Activated naive CD4-positive, alpha-beta T cell treated with Interleukin-2 at 50 U/mL for 16 hours (primary cell): ENCODE measurements at places on chromosomes 3 and 15.

DNA sequence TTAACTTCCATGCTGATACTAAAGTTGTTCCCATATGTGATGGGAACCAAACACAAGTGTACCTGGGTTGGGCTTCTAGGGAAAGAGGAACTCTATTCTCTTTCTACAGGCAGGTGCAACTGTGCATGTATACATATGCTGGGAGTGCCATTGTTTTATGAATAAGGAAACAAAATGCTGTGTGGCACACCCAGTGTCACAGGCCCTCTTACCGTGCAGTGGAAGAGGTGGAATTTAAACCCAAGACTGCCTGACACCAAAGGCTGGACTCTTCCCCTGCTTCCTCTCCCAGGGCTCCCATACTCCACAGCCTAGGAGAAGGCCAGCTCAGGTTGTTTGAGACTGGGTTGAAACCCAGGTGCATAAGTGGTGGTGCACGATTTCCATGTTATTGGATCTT lies 1.9 kb upstream of the FETUB start:
- no peak for DNase-seq

DNA sequence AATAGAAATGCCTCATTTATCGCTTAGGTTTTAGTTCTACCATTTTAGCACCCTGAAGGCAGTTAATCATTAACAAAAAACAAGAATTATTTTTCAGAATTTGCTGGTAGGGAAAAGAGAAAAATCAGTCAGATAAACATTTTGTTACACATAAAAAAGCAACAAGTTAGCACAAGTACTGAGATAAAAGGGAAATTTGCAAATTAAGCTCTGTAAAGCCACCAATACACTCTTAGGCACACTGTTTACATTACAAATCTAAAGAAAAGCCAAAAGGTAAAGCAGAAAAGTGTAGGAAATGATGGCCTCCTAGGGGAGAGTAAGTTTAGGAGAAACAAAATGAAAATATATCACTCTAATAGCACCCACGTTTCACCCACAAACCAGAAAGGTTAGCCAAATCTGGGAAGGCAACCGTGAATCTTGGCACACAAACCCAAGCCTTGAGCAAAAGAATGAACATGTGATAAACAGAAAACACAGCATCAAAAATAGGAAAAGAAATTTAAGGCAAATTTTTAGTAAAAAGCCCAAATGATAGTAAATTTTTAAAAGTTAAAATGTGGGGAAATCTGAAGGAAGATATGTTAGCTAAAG lies 1.6 kb upstream of the SATB1 start:
- no peak for DNase-seq

DNA sequence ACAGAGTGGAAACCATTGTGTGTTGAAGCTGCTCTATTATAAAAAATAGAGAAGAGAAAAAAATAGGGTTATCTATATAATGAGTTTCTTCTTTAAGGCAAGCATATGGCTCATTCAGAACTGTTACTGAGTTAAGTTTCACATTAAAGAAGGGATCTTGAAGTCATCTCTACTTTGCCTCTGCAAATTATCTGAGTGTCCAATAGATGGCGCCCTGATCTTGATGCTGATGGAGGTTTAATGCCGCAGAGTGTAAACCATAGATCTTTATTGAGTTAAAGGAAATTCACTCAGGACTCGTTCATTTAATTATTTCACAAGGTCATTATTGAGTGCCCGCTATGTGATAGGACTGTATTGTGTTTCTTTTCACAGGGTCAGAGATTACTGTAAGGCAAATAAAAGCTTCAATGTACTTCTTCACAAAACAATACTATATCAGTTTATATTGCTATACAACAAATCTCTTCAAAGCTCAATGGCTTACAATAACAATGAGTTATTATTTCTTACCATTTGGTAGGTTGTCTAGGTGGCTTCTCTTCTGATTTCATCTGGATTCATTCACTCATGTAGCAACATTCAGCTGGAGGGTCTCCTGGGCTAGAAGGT lies 171.4 kb downstream of the NSUN3 start:
- DNase-seq: no peak

GRCh38 chr3:66476852-66477381 lies 23.9 kb downstream of the LRIG1 start:
- DNase-seq: no peak

DNA sequence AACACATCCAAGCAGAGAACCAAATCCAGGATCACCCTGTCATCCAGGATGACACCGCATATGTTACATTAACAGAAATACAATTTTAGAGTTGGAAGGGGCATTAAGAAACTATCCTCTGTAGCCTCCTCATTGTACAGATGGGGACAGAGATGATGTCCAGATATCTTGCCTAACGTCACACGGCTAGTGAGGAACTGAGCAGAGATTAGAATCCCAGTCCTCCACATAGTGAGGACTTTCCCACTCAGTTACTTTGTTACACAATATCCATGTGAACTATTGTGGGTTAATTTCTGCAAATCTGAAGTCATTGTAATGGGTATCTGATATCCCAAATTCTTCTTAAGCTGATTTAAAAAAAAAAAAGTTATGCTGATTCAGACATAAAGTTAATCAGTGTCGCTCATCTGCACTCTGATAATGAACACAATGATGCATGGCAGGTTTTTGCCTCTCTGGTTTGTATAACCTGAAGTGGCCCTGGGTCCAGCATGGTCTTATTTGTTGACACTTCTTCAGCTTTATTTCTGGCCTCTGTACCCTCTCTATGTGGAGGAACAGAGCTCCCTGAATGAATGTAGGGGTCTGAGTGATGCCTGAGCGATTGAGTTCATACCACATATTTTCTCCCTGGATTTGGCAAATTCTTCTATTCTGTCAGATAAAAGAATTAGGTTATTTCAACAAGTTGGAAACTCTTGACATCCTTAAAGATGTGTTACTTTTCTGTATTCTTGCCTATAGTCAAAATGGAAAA lies 76.0 kb upstream of the LIMD1 start:
- no peak for DNase-seq

- no peak for DNase-seq
These were observed 15.9 kb upstream of the SACM1L start for GRCh38 chr3:45673273-45673672.

- DNase-seq: no peak
These were observed 151.6 kb downstream of the IL5RA start for GRCh38 chr3:2958551-2958950.

GRCh38 chr3:56915966-56916586 lies 114.3 kb upstream of the ARHGEF3 start:
- peak; percentile 69 for DNase-seq

DNA sequence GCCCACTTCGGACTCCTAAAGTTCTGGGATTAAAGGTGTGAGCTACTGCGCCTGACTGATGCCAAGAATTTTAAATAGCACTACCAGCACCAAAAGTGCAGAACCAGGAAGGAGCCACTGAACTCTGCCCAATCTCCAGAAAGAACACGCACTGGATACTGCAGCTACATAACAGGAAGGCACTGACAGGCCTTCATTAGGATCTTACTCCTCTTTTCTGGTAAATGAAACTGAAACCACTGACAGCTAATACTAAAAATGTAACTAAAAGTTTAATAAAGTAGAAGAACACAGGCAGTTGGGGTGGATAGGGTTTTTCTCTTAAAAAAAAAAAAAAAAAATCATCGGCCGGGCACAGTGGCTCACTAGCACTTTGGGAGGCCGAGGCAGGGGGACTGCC lies 74.1 kb upstream of the CHRM5 start:
- DNase-seq: no peak

DNA sequence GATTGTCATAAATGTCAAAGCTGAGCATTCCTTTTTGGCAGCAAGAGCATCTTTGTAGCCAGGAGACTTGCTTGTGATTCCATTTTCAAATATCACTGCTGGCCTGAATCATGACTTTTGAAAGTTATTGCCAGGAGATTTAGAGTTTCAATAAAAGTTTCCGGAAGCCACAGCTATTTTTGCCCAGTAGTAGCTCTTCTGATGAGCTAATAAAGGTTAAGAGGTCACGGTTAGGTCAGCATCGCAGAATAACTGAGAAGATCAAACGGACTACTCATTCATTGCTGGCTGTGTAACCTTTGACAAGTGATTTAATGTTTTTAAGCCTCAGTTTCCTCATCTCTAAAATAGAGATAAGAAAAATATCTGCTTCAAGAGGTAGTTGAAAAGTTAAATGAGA lies 105.1 kb upstream of the ETV5 start:
- DNase-seq: no peak

GRCh38 chr3:53071882-53072431 lies 26.1 kb upstream of the SFMBT1 start:
- DNase-seq: no peak

DNA sequence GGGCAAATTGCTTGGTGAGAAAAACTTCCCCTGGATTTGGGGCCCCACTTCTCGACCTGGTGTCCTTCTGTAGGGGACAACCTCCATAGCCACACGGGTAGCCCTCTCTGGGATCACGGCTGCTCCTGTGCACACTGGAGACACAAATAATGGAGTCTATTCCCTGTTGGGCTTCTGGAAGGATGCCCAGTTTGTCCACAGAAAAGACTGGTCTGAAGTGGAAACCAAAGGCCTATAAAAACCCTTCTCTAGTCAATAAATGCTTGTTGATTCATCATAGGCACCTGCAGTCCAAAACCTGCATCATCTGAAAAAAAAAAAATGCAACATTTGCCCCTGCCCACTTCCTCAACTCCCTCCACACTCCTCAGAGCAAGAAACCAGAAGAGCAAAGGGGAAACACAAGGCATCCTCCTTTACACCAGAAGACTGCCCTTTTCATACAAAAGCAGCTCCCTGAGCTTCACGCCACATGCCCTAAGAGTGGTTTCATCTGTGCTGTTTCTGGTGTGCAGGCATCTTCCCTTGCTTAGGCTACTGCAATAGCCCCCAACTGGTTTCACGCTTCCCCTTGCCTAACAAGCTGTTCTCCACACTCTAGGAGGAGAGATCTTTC lies 36.3 kb downstream of the SRGAP3 start:
- no peak for DNase-seq

GRCh38 chr3:15941958-15942357 lies 144.2 kb upstream of the ANKRD28 start:
- DNase-seq: no peak

DNA sequence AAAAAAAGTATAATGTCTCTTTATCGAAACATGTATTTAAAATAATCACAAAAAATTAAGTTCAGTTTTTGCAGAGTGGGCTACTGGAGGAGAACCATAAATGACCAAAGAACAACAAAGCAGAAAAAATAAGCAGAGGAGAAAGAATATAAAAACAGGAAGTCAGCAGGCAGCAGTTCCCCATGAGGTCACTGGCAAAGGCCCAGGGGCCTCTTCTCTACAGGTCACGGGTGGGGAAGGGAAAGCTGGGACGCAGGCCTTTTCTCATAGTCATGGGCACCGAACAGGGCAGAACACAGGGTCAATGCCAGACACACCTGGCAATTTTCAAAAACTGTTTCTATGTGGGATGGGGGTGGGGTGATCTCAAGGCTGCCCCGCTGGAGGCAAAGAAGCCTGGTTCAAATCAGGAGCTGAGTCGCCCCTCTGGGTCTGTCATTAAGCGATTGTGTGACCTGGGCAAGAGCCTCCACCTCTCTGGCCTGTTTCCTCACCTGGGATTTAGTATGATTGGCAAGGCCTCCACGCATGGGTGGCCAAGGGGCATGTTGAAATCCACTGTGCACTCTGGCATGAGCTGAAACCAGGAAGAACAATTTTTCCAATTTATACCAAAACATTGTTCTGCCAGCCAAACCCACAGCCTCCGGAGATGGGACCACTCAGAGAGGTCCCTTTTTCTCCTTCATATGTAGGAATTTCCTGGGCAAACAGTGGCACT lies 43.8 kb upstream of the UACA start:
- DNase-seq: no peak

DNA sequence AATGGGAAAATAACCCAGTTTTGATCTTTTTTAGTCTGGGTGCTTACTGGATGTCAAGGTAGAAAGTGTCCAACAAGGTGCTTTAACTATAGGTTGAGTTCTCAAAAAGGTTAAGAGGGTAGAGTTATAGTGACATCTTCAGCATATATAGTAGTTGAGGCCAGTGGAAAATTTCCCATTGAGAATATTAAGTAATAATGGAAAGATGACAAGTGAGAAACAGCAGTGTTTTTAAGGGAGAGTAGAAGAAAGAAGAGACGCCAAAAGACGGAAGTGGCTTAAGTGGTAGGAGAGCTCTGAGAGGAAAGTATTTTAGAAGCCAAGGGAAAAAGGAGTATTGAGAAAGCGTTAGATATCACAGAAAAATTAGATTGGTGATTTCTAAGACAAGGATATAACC lies 10.6 kb downstream of the SPRED1 start:
- DNase-seq: no peak
